ENCODE measurements at places on chromosomes 6 and 20. TPM values are rescaled to one million over a fixed set of nuclear protein-coding genes. Genes with fewer than 3 reads are reported as not detected.
A peak's percentile ranks its signal among the peaks of the same experiment; 100 is the strongest.

GRCh38 chr20:57809661-57810172, 99.9 kb upstream of the PMEPA1 start:
- H3K36me3 ChIP-seq = no peaks in the 10 kb centered on the region
- no peak for DNase-seq
- H3K4me3 ChIP-seq = no peak overlapping the region
- no peak overlapping the region for H3K27ac ChIP-seq

- H3K4me3 ChIP-seq = no peak overlapping the region
- H3K27ac ChIP-seq = no peak overlapping the region
- DNase-seq = no peak
- H3K36me3 ChIP-seq = no peaks in the 10 kb centered on the region
These were observed 122.9 kb downstream of the AKAP7 start for GRCh38 chr6:131258010-131258652.

GRCh38 chr20:21303872-21304586, 898 bp downstream of the XRN2 start:
- H3K27me3 ChIP-seq = no peaks in the 10 kb centered on the region
- no peak for DNase-seq
- no peaks in the 10 kb centered on the region for H3K36me3 ChIP-seq
- peak overlapping the region; percentile 95 for H3K27ac ChIP-seq
- peak overlapping the region; percentile 97 for H3K4me3 ChIP-seq

- peaks cover 21% of the 10 kb centered on the region for H3K4me1 ChIP-seq
- no peaks in the 10 kb centered on the region for H3K36me3 ChIP-seq
- no peak for DNase-seq
These were observed 412 bp downstream of the TRIB3 start for GRCh38 chr20:380763-381580.

GRCh38 chr6:20246125-20246524, 33.9 kb upstream of the MBOAT1 start:
- DNase-seq = no peak
- H3K27me3 ChIP-seq = no peaks in the 10 kb centered on the region
- no peaks in the 10 kb centered on the region for H3K36me3 ChIP-seq

DNA sequence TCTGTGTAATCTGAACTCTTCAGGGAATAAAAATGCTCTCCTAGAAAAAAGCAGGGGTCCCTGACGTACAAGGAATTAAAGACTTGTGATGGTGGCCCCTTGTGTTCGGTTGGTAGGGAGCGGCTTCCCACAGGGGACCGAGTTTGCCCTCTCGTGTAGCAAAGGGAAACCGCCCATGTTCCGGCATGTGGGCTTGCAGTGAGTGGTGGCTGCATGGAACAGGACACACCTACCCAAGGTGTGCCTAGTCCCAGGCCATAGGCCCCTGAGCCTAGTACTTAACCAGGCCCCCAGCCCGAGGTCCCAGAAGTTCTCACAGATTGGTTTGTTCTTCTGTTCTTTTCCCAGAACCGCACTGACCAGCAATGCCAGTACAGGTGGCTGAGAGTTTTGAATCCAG, 15.5 kb downstream of the MYBL2 start:
- H3K4me1 ChIP-seq = no peaks in the 10 kb centered on the region
- no peaks in the 10 kb centered on the region for H3K27me3 ChIP-seq
- no peak overlapping the region for H3K27ac ChIP-seq
- H3K4me3 ChIP-seq = no peak overlapping the region
- H3K36me3 ChIP-seq = no peaks in the 10 kb centered on the region

- no peaks in the 10 kb centered on the region for H3K36me3 ChIP-seq
- H3K27me3 ChIP-seq = no peaks in the 10 kb centered on the region
- H3K4me1 ChIP-seq = no peaks in the 10 kb centered on the region
- DNase-seq = no peak
- no peak overlapping the region for H3K4me3 ChIP-seq
These were observed 15.6 kb upstream of the EYA4 start for GRCh38 chr6:133225560-133225959.

DNA sequence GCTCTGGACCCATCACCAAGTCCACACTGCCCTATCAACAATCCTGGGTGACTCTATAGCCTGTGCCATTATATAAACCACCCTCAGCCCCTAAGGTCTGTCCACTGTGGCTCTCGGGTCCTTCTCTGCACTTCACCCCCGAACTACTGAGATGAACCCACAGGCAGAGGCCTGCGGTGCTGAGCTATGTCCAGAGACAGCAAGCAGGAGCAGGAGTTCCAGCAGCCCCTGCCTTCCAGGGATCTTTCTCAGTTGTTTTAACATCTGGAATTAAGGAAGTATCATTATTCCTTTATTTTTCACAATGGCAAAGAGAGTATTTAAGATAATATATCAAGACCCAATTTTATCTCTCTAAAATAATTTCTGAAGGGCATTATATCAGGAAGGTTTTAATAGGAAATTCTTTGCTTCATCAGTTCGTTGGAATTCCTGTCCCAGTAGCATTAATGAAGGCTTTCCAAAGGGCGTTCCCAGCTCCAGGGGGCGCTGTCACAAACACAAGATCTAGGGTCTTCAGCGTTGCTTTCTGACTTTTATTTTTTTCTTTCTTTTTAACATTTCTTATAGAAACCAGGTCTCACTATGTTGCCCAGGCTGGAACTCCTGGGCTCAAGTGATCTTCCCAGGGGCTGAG, 27.3 kb downstream of the RRBP1 start:
- H3K27me3 ChIP-seq = no peaks in the 10 kb centered on the region
- peak overlapping the region; percentile 48 for H3K27ac ChIP-seq
- peaks cover 44% of the 10 kb centered on the region for H3K36me3 ChIP-seq
- peaks cover 51% of the 10 kb centered on the region for H3K4me1 ChIP-seq
- DNase-seq = no peak
- no peak overlapping the region for H3K4me3 ChIP-seq

- H3K4me1 ChIP-seq = no peaks in the 10 kb centered on the region
- no peak for DNase-seq
- H3K27ac ChIP-seq = no peak overlapping the region
- no peaks in the 10 kb centered on the region for H3K36me3 ChIP-seq
- H3K4me3 ChIP-seq = no peak overlapping the region
These were observed 24.9 kb downstream of the CITED2 start for GRCh38 chr6:139349464-139350020.

DNA sequence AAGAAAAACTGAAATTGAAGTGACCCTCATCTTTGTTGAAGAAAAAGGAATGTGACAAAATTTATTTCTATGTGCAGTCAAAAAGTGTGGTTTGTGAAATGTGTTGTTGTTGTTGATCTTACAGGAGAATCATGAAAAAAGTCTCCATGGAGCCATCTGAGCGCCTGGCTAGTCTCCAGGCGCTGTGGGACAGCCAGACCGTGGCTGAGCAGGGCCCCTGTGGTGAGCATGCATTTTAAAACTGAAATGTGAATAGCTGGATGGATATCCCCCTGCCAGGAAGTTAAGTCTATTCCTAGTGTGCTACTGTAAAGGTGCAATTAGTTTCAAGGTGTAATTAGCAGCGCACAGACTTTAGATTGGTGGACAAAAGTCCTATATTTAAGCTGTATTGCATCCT, 170.6 kb downstream of the CARMIL1 start:
- no peaks in the 10 kb centered on the region for H3K36me3 ChIP-seq
- no peak for DNase-seq
- H3K4me3 ChIP-seq = no peak overlapping the region
- no peaks in the 10 kb centered on the region for H3K4me1 ChIP-seq
- H3K27ac ChIP-seq = no peak overlapping the region

DNA sequence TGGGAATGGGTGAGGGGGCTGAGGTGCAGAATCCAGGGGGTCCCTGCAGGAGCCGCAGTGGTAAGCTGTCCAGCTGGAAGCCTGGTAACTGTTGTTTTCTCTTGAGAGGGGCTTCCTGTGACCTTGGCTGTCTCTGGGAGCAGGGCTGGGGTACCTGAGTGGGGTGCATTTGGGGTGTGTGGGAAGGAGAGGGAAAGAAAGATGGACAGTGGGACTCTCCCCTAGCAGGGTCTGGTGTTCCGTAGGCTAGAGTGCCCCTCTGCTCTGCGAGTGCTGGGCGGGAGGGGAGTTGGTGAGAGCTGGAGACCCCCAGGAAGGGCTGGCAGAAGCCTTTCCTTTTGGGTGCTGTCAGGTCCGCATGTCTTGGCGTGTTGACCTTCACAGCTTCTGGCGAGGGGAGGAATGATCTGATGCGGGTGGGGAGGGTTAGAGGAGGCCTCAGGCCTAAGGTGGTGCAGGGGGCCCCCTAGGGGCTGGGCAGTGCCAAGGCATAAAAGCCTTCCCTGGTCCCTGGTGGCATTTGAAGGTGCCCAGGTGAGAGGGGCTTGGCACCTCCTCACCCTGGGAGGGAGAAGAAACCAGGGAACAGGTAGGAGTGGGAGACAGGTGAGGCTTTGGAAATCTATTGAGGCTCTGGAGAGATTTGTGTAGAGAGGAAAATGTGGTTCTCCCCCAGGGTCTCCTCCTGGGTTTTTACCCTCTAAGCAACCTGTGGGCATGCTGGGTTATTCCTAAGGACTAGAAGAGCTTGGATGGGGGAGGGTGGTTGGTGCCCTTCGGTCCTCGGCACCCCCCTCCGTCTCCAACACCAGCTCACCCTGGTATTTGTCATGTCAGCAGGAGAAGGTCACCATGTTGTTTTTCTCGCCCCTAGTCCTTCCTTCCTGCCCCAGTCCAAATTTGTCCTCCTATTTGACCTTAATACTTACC, 3.3 kb downstream of the VEGFA start:
- peaks cover 78% of the 10 kb centered on the region for H3K4me1 ChIP-seq
- H3K36me3 ChIP-seq = peaks cover 7% of the 10 kb centered on the region
- peak overlapping the region; percentile 82 for H3K4me3 ChIP-seq
- DNase-seq = no peak
- H3K27me3 ChIP-seq = no peaks in the 10 kb centered on the region
- H3K27ac ChIP-seq = peak overlapping the region; percentile 99

DNA sequence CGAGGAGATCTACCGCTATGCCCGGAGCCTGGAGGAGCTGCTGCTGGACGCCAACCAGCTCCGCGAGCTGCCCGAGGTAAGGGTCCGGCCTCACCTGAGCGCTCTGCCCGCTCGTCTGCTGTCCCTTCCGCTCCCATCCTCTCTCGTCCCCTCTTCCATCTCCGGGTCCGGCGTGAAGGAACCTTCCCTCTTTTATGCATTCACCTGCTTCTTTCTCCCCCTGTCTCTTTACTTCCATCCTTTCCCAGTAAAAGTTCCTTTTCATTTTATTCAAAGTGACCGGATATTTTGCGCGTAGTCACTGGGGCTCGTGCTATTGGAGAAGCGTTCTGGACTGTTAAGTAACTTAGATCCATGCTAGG, 516 bp downstream of the LRRC1 start:
- H3K36me3 ChIP-seq = no peaks in the 10 kb centered on the region
- no peaks in the 10 kb centered on the region for H3K27me3 ChIP-seq
- peaks cover 30% of the 10 kb centered on the region for H3K4me1 ChIP-seq
- H3K27ac ChIP-seq = peak overlapping the region; percentile 88
- H3K4me3 ChIP-seq = peak overlapping the region; percentile 80

DNA sequence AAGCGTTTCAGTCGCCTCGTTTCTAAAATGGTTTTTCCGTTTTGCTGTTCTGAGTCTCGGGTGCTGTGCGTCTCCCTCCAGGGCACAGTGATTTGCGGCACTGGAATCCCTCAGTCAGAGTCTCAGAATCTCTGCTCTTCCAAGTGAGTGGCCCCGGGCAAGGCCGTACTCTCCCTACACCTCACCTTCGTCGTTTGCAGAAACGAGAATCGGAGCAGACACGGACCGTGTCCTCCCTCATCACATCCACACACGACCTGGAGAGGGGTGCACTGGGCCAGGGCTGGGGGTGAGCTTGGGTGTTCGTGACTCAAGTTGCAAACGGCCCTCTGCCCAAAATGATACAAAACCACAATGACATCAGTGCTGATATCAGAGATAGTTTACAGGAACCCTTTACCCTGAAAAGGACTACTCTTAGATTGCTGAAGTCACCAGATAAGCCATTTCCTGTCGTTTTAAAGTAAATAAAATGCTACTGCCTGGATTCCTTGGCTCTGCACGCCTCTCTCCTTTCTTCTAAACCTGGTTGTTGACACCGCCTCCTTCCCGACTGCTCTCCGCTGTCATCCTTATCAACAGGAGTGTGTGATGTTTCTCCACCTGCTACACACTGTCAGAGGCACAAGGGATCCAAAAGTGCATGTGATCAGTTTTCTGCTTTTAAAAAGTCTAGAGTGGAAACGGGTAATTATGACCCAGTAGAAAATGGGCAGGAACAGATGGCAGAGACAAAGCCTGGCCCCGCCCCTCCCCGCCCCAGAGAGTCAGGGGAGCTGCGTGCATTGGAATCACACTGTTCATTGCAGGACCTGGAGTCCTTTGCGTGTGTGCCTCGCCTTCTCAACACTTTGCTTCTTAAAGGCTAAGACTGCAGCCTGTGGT, 38.4 kb downstream of the KIF25 start:
- peak overlapping the region; percentile 71 for H3K27ac ChIP-seq
- peaks cover 16% of the 10 kb centered on the region for H3K4me1 ChIP-seq
- peak overlapping the region; percentile 49 for H3K4me3 ChIP-seq

DNA sequence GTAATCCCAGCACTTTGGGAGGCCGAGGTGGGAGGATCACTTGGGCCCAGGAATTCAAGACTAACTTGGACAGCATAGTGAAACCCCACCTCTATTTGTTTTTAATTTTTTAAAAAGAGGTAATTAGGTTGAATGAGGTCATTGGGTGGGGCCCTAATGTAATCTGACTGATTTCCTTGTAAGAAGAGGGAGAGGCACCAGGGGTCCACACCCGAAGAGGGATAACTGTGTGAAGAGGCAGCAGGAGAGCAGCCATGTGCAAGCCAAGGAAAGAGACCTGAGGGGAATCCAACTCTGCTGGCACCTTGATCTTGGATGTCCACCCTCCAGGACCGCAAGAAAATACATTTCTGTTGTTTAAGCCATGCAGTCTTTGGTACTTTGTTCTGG, 63.4 kb downstream of the QRSL1 start:
- no peaks in the 10 kb centered on the region for H3K4me1 ChIP-seq
- no peak overlapping the region for H3K27ac ChIP-seq
- no peak for DNase-seq
- H3K36me3 ChIP-seq = no peaks in the 10 kb centered on the region

- H3K27ac ChIP-seq = no peak overlapping the region
- no peaks in the 10 kb centered on the region for H3K4me1 ChIP-seq
- no peak overlapping the region for H3K4me3 ChIP-seq
- no peak for DNase-seq
- H3K36me3 ChIP-seq = no peaks in the 10 kb centered on the region
- peaks cover 22% of the 10 kb centered on the region for H3K27me3 ChIP-seq
These were observed 121.0 kb upstream of the GGTLC1 start for GRCh38 chr20:24109537-24109936.

DNA sequence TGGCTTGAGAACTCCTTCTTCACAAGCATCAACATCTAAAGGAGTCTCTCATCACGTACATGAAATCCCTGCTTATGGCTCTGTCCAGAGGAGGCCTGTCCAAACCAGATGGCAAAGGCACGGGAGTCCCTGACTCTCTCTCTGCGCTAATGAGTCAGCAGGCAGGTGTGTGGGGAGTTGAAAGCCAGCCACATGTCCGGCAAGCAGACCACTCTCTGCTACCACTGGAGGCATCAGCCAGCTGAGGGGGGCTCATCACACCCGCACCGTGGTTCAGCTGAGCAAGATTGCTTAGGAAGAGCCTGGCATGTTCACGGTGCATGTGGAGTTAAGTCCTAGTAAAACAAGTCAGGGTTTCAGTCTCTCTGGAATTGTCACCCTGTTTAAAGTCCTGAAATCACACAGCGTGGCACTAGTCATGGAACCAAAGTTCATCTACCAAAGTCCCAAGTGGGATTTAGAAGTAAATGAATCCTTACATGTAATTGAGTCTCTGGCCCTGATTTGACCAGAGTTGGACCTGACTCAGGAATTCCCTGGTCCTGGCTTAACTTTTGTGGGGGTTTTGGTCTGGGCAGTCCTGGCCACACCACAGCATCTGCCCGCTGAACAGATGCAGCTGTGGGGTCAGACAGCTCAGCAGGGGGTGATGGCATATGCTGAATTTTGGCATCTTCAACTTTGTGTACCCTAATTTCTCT, 155.2 kb upstream of the RIN2 start:
- H3K36me3 ChIP-seq = no peaks in the 10 kb centered on the region
- no peak overlapping the region for H3K27ac ChIP-seq
- no peak for DNase-seq
- H3K4me3 ChIP-seq = no peak overlapping the region
- H3K4me1 ChIP-seq = peaks cover 3% of the 10 kb centered on the region
- no peaks in the 10 kb centered on the region for H3K27me3 ChIP-seq

The SPATA2 gene
- total RNA-seq = 4.0 TPM

The FRMD1 gene
- not detected for total RNA-seq

The SLC13A3 gene
- total RNA-seq = 0.66 TPM

Data from esophagus muscularis mucosa (tissue), 4 donors.